Natural killer cell (primary cell): ENCODE measurements at places on chromosomes 13 and 19. TPM values are rescaled to one million over a fixed set of nuclear protein-coding genes. Genes with fewer than 3 reads are reported as not detected.
A peak's percentile ranks its signal among the peaks of the same experiment; 100 is the strongest.

- no peak overlapping the region for H3K27ac ChIP-seq
- H3K4me3 ChIP-seq, result no peak overlapping the region
- H3K36me3 ChIP-seq, result no peaks in the 10 kb centered on the region
- no peak for DNase-seq
Measured at GRCh38 chr19:29768166-29768565, 43.6 kb upstream of the CCNE1 start.

DNA sequence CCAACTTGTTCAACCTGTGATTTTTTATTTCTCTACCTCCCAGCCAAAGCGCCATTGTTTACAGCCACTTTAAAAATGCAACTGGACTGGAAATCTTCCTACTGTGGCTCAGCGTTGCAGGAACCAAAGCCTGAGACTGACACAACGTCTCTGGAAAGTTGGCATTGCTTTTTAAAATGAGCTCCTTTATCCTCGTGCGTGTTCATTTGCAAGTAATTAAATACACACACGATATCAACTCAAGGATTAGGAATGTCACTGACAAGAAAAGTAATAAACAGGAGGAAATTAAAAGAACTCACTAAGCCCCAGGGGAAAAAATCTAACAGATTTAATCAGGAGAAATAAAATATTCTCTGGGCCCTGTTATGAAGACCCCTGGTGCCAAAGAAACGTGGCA lies 184.6 kb upstream of the IRS2 start:
- H3K4me3 ChIP-seq, result no peak overlapping the region
- H3K27me3 ChIP-seq, result no peaks in the 10 kb centered on the region
- H3K27ac ChIP-seq, result no peak overlapping the region
- H3K36me3 ChIP-seq, result no peaks in the 10 kb centered on the region

- peak; percentile 50 for DNase-seq
- H3K36me3 ChIP-seq, result no peaks in the 10 kb centered on the region
- H3K27ac ChIP-seq, result no peak overlapping the region
- peaks cover 18% of the 10 kb centered on the region for H3K4me1 ChIP-seq
- peaks cover 3% of the 10 kb centered on the region for H3K27me3 ChIP-seq
Measured at GRCh38 chr13:113742000-113742441, 17.0 kb upstream of the TMEM255B start.

Gene ZNF583
- 5.1 TPM for total RNA-seq

Gene SLC25A41
- total RNA-seq, result not detected

Gene FGF22
- total RNA-seq, result 0.58 TPM
